Astrocyte of the hippocampus (primary cell): ENCODE measurements at places on chromosomes 4 and X.
A peak's percentile ranks its signal among the peaks of the same experiment; 100 is the strongest.

- DNase-seq: no peak
These were observed 15.4 kb downstream of the SORCS2 start for GRCh38 chr4:7207628-7208231.

- peak; percentile 67 for DNase-seq
These were observed 18.3 kb downstream of the GAB3 start for GRCh38 chrX:154732421-154733065.

DNA sequence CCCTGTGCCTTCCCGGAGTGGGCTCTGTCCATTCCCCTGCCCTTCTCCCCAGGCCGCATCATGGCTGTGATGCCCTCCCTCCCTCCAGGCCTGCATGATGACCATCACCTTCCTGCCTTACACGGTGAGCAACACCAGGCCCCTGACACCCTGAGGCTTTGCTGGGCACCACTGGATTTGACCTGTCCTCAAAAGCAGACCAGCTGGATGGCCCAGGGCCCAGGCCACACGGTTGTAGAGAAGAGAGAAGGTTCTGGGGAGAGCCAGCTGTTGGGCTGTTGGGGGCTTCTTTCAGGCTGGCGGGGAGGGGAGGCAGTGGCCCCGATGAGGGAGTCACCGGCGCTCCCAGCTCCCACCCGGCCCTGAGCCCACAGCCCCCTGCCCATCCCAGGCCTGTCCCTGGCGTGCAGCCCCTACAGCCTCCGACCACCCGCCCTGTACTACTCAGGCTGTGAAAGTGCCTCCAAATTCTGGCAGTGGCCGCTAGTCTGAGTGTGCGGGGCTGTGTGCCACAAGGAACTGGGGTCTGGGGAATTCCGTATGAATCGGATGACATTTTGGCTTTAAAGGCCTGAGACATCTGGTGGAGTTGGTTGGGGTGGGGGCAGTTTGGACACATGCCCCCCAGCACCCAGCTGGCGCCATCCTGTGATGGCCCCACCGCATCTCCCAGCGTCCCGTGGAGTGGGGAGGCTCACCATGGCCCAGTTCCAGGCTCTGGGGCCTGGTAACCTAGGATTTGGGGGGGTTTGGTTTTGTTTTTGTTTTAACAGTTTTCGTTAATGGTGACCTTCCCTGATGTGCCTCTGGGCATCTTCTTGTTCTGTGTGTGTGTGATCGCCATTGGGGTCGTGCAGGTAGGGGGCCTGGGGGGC lies 19.6 kb downstream of the TMEM175 start:
- no peak for DNase-seq

DNA sequence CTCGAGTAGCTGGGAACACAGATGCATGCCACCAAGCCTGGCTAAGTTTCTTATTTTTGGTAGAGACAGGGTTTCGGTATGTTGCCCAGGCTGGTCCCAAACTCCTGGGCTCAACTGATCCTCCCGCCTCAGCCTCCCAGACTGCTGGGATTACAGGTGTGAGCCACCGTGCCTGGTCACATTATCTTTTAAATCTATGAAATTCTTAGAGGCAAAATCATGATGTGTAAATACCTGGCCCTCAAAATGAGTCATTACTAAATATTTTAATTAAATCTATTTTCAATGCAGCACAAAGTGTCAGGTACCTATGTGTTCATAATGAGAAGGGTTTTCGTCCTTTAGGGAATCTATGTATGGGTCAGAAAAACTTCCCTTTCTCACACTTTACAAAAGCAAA lies 222.5 kb upstream of the GPC4 start:
- no peak for DNase-seq

GRCh38 chrX:40088803-40089540 lies 8.8 kb downstream of the BCOR start:
- DNase-seq: no peak

- DNase-seq: no peak
These were observed 156.6 kb downstream of the CHIC2 start for GRCh38 chr4:53907772-53908171.

GRCh38 chr4:171742436-171742835 lies 70.8 kb upstream of the GALNTL6 start:
- no peak for DNase-seq

- no peak for DNase-seq
These were observed 70.5 kb upstream of the TBC1D9 start for GRCh38 chr4:140826701-140827027.

DNA sequence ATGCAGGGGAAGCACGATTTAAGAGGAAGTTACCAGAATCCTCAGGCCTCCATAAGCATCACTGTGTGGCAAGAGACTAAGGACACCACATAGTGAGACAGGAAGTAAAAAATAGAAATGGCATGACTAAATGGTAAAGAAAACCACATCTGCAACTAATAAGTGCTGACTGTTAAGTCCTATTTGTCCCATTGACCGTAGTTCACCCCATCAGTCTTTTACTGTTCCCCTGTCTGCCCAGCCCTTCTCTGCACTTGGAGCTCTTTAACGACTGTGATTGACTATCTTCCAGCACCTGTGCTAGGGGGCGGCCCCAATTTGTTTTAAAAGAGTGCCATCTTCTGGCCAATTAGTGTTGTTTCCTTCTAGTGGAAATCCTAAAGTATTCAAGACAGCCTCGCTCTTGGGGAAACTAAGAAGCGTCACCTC lies 94.2 kb downstream of the MAOA start:
- peak; percentile 61 for DNase-seq

DNA sequence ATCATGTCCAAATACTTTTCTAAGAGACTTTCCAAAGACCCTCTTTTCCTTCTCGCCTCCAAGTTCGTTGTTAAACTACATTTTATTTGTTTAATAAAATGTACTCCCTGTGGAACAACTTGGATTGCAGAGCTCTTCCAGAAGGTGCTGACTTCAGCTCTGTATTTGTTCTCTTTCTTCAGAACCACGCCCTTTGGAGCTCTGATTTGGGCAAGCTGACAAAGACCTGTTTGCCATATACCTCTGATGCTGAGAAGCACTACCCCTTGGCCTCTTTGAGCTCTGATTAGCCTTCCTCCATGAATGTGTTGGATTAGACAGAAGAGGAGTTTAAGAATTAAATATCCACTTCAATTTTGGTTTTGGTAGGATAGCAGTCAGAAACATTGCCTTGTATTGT lies 815.1 kb upstream of the POU3F4 start:
- no peak for DNase-seq

DNA sequence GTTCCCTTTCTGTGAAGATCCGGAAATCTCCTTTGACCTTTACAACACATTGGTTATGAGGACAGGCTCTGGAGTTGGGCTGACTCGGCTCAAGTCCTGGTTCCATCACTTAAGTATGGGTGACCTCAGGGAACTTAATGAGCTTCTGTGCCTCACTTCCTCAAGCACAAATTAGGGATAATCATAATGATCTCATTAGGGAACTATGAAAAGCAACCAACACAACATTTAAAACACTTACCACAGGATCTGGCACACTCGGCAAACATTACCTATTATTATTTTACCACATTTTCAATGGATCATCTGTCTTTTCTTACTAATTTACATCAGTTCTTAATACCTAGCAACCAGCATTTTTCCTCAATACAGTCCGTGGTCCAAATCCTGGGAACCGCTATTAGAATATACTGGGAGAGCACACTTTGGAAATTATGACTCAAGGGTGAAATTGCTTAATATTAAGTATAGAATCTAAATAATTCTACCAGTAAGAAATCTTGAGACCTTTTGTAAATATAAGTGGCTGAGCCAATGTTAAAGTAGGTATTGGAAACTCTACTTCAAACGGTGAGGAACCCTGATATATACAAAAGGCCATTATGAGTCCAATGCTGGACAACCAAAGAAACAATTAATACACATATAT lies 19.6 kb downstream of the ADGRA3 start:
- no peak for DNase-seq

GRCh38 chr4:119946359-119946758 lies 120.3 kb downstream of the MAD2L1 start:
- DNase-seq: no peak

- peak; percentile 14 for DNase-seq
These were observed 28.4 kb upstream of the SLITRK4 start for GRCh38 chrX:143664302-143664701.

DNA sequence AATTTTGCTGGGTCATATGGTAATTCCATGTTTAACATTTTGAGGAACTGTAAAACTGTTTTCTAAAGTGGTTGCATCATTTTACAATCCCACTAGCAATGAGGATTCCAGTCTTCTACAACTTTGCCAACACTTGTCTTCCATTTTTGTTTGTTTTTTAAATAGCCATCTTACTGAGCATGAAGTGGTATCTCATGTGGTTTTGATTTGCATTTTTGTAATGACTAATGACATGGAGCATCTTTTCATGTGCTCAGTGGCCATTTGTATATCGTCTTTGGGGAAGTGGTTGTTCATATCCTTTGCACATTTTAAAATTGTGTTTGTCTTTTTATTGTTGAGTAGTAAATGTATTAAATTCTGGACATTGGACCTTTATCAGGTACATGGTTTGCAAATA lies 94.7 kb downstream of the TMEM131L start:
- DNase-seq: no peak

- DNase-seq: no peak
These were observed 84.8 kb downstream of the IL15 start for GRCh38 chr4:141721174-141721573.
